ENCODE measurements at places on chromosomes 4 and X.

DNA sequence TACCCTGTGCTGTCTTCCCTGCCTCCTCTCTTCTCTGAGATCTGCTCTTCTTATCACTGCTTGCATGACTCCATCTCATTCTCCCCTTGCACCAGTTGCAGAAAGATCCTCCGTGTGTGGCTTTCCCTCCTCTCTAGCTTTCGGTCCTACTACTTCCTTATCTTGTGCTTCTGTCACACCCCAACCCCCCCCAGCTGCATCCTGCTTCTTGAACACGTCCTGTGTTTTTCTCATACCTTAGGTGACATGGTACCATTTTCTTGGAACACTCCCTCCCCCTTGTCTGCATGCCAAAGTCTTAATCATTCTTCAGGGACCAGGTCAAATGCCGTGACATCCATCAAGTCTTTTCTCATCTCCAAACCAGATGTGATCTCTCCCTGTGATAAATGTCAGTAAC lies 46.4 kb downstream of the FHL1 start:
- DNase-seq, result no peak

- DNase-seq, result no peak
Measured at GRCh38 chrX:53654376-53654775, 32.1 kb downstream of the HUWE1 start.

DNA sequence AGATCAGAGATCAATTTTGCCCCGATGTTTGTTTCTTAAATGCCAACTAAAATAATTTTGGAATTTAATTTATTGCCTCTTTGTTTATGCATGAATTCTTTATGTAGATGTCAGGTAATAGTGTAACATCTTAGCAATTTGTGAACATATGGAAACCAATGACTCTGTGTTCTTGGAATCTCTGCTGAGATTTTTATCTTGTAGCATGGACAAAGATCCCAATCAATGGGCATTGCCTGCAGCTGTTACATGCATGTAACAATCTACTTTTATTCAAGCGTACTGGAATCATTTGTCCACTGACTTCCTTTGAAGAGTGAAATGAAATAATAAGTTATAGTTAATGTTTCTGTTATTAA lies 61.6 kb upstream of the ARSJ start:
- no peak for DNase-seq

GRCh38 chr4:153205757-153206156 lies 1.5 kb downstream of the TRIM2 start:
- no peak for DNase-seq

DNA sequence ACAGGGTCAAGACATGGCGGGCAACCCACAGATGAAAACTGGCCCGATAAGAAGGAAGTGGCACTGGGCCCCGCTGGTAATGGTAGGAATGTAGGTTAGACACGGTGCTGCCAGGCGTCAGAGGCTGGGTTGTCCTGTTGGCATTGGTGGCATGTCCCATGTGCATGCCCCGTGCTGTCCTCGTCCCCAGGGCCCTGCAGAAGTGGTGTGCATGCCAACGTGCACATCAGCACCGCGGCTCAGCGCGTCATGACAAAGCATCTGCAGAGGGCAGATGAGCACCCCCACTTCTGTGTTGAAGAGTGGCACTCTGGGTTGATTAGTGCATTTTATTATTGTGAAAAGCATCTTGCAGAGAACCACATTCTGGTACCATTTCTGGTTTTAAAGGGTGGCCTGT lies 35.6 kb downstream of the NELFA start:
- DNase-seq, result no peak

GRCh38 chrX:119145241-119145653 lies 17.6 kb upstream of the KIAA1210 start:
- DNase-seq, result peak; percentile 7

DNA sequence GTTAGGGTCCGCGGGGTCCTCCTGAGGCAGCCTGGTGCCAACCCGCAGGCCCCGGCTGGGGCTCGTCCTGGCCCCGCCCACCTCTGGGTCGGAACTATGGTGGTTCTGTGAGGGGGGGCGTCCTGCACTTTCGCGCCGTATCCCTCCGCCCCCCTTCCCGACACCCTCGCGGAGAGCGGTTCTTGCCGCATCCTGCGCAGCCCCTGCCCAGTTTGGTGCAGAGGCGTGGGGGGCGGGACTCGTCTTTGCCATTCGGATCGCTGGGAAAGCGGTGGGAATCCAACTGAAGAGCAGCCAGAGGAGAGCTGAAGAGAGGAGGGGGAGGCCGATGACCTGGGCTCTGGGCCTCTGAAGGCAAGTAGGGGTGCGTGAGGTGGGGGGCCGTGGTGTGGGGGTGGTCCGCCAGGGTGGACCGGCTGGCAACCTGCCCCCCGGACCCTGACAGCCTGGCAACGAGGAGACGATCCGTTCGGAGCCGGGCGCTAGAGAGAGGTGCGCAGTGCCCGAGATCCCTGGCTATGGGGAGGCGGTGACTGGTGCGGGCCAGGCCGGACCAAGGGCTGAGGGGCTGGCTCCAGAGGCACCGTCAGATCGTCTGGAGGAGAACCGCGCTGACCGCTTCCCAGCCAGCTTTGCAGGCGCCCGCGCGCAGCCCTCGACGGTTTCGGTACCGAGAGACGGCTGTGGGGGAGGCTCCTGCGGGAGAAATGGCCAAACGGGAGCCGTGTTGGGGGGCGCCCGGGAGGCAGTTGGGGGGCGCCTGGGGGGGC lies at the start of gene GPRASP1:
GPRASP1 (plus strand) TSS at position 242 of the 770 bp plus-strand sequence. CDS start 2,431 bp downstream, outside the sequence.
- DNase-seq, result peak; percentile 9

- no peak for DNase-seq
Measured at GRCh38 chr4:168868044-168868781, 141.8 kb downstream of the CBR4 start.
